H7 (cell line): ENCODE measurements at places on chromosomes 1 and 21. TPM values are rescaled to one million over a fixed set of nuclear protein-coding genes. Genes with fewer than 3 reads are reported as not detected.

Gene DHCR24
- 278 and 349 TPM in 2 replicates for total RNA-seq

Gene KRTAP6-1
- not detected in 2 replicates for total RNA-seq

Gene S100A3
- 0.30 and 0.31 TPM in 2 replicates for total RNA-seq

Gene MEX3A
- 52.7 and 65.2 TPM in 2 replicates for total RNA-seq

Gene HTR1D
- 3.9 and 4.1 TPM in 2 replicates for total RNA-seq

Gene MAGI3
- 12.8 and 15.2 TPM in 2 replicates for total RNA-seq

Gene EFNA1
- total RNA-seq: 4.9 and 6.4 TPM in 2 replicates

Gene OLIG1
- total RNA-seq: 0.15 and 1.2 TPM in 2 replicates

- no peak for DNase-seq
Observed at GRCh38 chr1:167515461-167515860, 2.9 kb downstream of the CD247 start.

DNA sequence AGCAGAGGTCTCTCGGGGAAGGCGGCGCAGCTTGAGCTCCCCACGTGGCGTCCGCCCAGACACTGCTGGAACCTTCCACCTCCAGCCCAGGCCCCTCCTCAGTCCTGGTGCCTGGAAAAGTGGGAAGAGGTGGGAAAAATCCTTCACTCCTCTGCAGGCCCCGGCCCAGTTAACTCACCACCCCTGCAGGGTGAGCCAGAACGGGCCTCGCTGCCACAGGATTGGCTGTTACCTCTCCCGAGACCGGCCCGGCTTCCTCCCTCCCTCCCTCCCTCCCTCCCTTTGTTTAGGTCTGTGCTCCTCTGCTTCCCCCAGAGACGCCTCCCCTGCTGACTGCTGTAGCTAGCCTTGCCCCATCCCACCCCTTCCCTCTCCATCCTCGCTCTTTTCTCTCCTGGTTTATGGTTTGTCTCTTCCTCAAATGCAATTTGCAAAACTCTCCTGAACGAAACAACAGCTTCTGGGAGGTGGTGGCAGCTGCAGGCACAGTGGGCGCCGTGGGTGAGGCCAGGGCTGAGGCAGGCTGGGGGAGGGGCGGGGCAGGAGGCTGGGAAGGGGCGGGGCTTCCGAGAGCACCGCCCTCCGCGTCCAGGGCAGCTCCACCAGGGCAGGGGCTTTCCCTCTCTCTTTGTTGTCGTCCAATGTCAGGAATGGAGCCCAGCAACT, 6.5 kb downstream of the CAPN9 start:
- peak; percentile 95 for DNase-seq

DNA sequence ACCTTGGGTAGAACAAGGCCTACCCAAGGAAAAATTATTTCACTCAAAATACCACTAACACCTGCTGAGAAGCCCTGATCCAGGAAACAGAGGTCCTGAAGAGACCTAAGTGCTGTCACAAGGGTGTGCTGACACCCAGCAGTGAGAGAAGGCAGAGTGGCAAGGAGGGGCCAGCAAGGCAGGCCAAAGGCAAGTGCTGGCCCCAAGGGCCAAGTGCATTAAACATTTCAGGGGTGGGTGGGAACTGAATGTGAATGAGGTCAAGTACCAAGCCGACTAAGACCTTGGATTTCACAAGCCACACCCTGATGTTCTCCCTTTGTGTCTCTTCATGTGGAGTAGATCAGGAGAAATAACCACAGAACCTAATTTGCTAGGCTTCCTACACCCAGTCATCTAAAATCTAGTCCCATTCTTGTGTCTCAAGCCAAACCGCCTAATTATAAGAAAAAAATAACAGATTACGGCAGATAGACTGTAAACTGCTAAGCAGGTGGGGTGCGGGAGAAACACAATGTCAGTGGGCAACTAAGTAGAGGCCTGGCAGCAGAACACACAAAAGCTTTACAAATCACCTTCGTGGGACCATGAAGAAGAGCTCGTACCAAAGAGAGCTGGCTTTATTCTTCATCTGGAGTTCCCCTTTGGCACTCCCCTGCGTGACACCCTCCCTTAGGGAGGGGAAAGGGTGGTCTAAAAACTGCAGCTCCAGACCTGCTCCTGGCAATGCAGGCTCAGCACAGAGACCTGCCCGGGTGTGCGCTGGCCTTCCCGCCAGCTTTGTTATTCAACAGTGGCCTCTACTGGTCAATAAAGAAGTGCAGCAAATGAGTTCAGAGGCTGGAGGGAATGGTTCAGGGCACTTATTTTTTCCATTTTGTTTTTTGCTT, 8.7 kb downstream of the UBE2G2 start:
- DNase-seq: peak; percentile 91

- no peak for DNase-seq
Observed at GRCh38 chr1:165841582-165842017, 14.2 kb downstream of the UCK2 start.

DNA sequence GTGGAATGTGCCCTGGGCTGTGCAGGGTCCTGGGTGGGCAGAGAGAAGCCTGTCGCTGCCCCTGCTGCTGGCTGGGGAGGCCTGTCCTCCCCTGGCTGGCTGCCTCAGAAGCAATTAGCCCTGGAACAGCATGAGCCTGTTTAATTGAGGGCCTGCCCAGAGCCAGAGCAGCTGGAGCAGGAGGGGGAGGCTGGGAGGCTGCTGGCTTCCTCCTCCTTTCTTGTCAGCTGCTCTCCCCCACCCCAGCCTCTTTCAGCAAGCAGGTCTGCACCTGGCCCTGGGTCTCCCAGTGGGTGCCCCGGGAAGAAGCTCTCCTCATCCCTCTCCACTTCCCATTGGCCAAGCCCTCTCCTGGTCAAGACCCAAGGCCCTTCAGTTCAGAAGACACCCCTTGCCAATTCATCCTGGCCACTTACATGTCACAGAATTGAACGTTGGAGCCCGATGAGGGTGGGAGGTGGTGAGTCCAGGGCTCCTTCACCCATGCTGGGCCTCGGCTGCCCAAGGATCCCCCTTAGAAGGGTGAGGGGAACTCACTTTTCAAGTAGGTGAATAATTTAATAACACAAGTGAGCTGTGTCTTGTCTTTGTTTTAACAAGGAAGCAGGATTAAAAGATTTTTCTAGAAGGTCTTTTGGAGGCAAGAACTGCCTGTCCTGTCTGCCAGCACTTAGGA, 13.2 kb downstream of the AMPD2 start:
- peak; percentile 58 for DNase-seq

DNA sequence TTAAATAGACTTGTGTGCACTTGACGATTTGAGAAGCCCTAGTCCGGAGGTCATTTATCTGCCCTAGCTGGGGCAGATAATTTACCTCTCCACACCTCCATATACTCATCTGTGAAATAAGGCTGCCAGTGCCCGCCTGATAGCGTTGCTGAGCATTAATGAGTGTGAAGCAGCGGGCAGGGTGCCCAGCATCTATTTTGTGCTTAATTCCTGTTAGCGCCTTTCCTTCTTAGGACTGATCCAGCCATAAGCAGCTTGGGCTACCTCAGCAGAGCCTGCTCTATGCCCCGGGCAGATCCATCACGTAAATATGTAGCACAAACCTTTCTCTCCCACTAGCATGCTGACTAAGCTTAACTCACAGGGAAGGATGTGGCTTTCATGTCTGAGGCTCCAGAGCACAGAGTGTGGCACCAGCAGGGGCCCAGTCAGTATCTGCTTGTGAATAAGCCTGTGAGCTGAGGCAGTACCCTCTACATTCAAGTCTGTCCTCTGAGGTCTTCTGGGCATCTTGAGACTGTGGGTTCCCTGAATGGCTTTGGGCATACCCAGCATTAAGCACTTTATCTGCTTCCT, 21.5 kb upstream of the RNF187 start:
- DNase-seq: no peak

DNA sequence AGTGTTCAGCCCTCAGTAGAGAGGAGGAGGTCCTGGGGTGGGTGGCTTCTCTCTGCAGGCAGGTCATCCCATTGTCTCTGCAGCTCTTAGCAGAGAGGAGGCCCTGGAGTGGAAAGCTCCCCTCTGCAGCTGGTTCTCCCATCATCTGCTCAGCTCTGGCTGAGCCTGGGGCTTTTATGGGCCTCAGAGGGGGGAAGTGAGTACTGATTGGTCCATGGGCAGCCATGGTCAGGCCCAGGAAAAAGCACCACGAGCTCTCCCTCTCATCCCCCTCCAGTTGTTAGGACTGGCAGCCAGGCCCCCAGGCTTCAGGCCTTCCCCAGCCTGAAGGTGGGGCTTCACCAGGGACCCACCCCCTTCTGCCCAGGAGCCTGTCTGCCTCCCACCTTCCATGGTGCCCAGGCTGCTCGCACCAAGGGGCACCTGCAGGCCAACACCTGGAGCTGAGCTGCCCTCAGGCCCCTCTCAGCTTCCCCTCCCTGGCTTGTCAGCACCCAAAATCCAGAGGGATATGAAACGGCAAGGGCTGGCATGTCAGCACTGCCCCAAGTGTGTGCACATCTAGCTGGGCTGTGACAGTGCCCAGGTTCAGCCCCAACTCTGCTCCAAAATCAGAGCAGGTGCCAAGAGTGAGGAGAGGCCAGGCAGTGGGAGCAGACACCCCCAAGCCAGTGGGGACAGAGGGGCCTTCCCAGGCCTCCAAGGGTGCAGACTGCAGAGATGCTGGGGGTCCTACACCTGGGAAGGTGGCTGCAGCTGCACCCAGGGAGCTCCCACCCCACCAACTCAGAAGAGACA, 449.0 kb downstream of the MATN1 start:
- DNase-seq: no peak

- no peak for DNase-seq
Observed at GRCh38 chr1:47534436-47534835, 96.6 kb downstream of the FOXD2 start.

GRCh38 chr1:44236490-44237272, 23.4 kb downstream of the DMAP1 start:
- DNase-seq: no peak

- no peak for DNase-seq
Observed at GRCh38 chr1:56429288-56429687, 150.1 kb downstream of the PLPP3 start.
